MM.1S (cell line): ENCODE measurements at places on chromosomes 1 and 21.

DNA sequence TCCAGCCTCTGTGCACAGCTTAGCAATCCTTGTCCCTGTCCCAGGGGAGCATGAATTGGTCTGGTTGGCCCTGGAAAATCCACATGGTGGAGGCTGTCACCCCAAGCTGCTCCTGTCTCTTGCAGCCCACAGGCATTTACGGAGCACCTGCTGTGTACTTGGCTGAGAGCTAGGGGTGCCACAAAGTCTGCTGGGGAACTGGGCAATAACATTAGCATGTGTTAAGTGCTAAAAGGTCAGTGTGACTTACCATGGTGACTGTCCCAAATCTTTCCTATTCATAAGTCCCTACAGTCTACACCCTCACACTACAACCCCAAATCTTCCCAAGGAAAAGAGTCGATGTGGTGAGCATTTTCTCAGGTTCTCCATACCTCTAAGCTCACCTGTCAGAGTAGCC lies 53.6 kb upstream of the ARTN start:
- no peak for DNase-seq

GRCh38 chr1:48582408-48582807 lies 110.4 kb upstream of the SPATA6 start:
- DNase-seq = no peak

- DNase-seq = no peak
These were observed 86.5 kb downstream of the PSMG1 start for GRCh38 chr21:39096754-39097153.

DNA sequence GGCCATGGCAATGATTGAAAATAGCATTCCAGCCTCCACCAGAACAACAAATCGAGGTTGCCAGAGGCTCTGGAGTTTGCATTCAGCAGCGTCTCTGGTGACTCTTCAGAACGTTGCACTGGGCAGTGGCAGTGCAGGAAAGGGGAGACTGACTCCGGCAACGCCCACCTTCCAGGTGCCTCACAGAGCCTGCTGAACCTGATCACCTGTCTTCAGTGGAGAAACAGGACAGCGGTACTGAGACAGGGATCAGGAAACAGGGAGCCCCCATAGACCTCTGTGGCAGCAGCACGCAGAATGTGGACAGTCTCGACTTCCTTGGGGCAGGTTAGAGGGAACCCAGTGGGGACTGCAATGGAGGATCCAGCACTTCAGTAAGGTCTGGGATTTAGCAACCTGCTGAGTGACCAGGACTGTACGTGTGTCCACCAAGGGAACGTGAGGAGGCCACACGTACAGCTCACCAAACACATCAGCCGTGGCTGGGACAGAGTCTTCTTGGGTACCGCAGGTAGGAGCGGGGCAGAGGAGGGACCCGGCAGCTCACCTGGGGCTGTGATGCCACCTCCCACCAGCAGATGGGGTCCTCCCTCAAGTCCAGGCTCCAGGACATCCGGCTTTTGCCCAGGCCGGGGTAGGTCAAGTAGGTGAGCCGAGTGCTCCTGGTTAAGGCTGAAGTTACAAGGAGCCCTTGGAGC lies 128.6 kb downstream of the PRDM2 start:
- peak; percentile 81 for DNase-seq

- DNase-seq = no peak
These were observed 54.1 kb downstream of the PALMD start for GRCh38 chr1:99700020-99700419.

DNA sequence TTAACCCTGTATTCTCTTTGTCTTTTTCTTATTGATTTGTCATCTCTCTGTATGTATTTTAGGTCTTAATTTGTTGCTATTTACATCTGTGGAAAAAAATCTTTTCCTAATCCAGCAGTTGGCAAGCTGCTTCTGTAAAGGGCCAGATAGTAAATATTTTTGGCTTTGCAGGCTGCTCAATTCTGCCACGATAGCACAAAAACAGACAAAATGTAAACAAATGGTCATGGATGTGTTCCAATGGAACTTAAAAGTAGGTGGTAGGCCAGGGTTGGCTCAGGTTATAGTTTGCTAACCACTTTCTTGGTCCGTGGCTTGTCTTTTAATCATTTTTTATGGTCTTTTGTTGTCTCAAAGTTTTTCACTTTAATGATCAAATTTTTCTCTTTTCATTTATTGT lies 371.8 kb downstream of the HHAT start:
- no peak for DNase-seq

- DNase-seq = no peak
These were observed 137.4 kb downstream of the PIGK start for GRCh38 chr1:77081834-77082233.

GRCh38 chr1:116587501-116588227 lies 16.8 kb upstream of the CD58 start:
- DNase-seq = no peak

- no peak for DNase-seq
These were observed 40.1 kb downstream of the PRPF38A start for GRCh38 chr1:52444463-52444862.

GRCh38 chr1:2466958-2467554 lies 9.0 kb upstream of the PLCH2 start:
- no peak for DNase-seq

DNA sequence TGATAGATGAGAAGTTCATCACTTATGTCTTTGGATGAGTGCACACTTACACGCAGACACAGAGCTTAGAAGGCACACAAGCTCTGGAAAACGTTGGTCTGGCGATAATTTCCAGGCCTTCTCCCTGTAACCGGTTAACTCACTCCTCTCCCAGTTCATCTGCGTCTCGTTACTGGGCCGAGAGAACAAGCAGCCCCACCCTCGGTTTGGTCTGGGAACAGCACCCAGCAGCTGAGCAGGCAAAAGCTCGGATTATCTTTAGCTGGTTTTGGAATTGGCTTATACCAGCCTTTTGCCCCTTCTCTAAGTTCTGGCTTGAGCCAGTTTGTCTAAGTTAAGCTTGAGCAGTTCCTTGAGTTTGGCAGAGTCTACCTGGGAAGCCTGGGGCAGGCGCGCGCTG lies 27.3 kb upstream of the COL6A1 start:
- no peak for DNase-seq

DNA sequence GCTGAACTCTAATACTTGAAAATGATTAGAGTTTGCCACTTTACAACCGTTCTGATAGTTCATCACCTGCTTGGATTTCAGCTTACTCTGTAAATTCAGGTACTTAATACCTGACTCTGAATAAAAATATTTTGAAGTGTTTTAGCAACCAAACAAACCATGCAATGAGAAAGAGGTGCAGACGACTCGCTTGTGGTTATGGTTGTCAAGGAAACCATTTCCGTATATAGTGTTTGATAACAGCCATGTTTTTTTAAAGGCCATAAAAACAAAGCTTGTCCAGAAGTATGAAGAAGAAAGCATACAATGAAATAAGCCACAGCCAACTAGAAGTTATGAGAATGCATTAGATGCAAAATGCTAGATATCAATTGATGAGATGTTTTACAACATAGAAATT lies 167.2 kb upstream of the HMCN1 start:
- peak; percentile 65 for DNase-seq

DNA sequence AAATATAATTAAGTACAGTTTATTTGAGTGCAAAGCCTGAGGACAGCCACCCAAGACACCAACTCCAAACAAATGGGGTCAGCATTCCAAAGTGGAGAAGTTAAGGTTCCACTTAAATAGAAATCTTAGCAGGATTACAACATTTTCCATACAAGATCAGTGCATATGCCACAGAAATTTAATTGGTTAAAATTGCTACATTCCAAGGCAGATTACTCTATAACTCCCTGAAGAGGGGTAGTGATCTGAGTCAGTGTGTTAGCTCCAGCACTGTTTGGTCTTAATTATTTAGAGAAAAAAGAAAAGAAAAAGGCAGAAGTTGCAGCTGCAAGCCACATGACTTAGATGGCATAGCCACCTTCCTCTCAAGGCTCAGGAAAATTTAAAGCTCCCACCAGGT lies 297.5 kb downstream of the HHIPL2 start:
- DNase-seq = no peak

DNA sequence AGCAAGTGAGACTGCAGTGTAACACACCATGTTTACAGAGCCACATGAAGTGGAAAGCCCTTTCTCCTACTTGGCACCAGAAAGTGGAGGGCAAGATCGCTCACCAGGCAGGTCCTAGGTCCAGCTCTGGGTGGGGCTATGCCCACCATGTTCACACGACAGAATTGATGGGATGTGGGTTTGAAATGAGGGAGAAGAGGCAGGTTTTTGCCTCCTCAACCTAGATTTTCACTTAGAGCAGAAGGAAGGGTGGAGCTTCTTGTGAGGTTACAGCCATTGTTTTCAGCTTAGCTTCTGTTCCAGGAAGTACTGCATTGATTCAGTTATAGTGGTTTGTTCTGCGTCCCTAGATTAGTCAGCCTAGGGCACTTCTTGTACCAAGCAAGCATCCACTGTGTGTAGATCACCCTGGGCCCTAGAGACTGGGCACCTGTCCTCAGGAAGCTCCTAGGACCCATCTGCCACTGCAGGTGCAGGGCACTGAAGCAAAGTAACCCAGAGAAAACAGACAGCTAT lies 2.3 kb downstream of the CD53 start:
- DNase-seq = peak; percentile 53

- no peak for DNase-seq
These were observed 198.5 kb downstream of the DYRK1A start for GRCh38 chr21:37564924-37565529.

DNA sequence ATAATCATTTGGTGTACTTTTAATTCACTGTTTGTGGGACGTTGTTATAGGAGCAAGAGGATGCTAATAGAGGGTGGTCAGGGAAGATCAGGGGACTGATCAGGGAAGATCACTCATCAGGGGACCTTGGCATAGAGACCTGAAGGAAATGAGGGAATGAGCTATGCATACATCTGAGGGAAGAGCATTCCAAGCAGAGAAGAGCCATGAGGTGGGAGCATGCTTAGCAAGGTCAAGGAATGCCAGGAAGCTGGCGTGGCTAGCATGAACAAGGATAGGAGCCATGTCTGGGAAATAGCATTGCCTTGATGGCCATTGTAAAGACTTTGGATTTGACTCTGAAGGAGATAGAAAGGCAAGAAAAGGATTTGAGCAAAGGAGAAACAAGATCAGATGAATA lies 14.1 kb downstream of the IRF2BP2 start:
- DNase-seq = no peak

DNA sequence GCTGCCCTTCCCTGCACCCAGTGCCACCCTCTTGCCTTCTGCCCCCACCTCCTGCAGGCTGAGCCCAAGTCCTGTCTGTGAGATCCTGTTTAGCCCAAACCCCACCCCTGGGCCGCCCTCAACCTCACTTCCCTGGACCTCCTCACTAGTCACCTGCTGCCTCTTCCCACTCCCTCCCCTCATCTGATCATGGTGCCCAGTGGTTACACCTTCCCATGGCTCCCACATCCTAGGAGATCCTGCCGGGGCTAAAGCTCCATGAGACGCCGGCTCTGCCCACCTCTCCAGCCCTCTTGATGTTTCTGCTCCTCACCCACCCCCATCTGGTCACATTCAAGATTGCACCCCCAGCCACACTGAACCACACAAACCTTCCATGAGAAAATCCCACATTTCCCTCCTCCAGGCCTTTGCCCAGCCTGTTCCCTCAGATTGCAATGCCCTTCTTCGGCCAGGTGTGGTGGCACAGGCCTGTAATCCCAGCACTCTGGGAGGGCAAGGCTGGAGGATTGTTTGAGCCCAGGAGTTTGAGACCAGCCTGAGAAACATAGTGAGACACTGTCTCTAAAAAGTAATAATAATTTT lies 17.0 kb downstream of the TTC39A start:
- DNase-seq = no peak

DNA sequence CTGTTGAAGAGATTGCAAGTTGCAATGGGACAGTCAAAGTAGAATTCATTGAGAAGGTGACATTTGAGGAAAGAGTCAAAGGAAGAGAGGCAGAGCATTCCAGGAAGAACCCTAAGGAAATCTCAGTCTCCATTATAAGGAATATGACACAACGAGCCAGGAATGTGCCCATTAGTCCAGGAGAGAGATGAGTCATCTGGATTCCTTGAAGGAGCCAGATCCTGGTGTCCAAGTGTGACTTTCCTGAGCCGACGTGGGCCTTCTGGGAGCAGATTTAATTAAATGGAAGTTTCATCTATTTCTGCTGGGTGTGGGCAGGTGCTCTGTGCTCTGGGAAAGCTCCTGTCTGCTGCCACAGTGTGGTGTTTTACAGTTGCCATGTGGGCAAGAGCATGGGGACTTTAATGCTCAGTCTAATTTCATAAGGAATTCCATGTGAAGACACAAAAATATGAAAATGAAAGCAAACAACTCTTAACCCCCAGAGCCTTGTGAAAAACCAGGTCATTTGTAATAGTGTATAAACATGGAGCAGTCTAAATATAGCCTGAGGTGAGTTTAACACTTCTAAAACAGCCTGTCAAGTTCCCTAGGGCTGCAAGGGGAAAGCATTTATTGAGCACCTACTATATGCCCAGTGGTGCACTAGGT lies 111.4 kb upstream of the ARTN start:
- DNase-seq = peak; percentile 32

- DNase-seq = no peak
These were observed 29.6 kb downstream of the UBE2G2 start for GRCh38 chr21:44771896-44772525.

DNA sequence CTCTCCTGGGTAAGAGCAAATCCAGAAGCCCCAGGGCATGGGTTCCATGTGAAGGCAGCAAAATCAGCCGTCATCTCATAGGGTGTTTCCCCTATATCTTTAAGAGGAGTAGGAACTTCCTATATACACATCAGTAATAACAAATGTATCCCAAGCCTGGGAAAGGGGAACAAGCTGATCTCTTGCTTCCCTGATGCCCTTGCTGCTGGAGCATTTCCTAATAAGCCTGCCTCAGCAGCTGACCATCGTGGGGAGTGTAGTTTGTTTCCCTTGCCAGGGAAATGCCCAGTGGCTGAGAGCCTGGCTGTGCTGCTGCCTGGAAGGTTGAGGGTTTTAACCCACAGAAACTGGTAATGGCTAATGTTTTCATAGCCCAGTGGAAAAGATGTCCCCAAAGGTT lies 177.0 kb downstream of the NPHP4 start:
- no peak for DNase-seq

GRCh38 chr1:168700575-168701268 lies 28.3 kb downstream of the DPT start:
- DNase-seq = no peak

DNA sequence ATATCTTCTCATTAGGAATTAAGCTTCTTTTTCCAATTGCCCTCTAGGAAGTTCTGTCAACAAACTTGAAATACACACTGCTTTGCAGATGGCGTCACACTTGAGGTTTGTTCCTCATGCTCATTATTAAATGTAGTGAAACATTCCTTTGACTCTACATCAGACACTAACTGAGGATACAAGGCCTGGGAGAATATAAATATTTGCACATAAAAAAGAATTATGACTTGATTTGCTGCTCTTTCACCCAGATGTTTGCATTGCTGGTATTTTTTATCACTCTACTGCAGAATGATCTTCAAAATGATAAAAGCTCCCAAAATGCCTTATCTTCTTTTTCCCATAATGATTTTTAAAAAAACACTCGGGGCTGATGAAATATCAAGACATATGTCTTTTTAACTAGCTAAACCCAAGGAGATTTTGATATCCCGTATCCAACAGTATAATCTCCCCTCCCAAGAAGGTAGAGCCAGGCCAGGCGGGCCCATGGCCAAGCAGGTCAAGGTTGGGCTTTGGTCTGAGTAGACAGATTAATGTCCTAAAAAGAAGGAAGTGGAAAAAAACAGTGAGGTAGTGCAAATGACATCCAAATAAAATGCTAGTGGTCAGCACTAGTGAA lies 264.6 kb downstream of the HHIPL2 start:
- no peak for DNase-seq
